ENCODE measurements at places on chromosomes 2 and 18.

- DNase-seq, result no peak
These were observed 79.2 kb downstream of the SETBP1 start for GRCh38 chr18:44759925-44760342.

GRCh38 chr2:199940373-199940772 is 14.9 kb downstream of the TYW5 start:
- no peak for DNase-seq

GRCh38 chr18:25516747-25517498 is 165.0 kb upstream of the ZNF521 start:
- no peak for DNase-seq

DNA sequence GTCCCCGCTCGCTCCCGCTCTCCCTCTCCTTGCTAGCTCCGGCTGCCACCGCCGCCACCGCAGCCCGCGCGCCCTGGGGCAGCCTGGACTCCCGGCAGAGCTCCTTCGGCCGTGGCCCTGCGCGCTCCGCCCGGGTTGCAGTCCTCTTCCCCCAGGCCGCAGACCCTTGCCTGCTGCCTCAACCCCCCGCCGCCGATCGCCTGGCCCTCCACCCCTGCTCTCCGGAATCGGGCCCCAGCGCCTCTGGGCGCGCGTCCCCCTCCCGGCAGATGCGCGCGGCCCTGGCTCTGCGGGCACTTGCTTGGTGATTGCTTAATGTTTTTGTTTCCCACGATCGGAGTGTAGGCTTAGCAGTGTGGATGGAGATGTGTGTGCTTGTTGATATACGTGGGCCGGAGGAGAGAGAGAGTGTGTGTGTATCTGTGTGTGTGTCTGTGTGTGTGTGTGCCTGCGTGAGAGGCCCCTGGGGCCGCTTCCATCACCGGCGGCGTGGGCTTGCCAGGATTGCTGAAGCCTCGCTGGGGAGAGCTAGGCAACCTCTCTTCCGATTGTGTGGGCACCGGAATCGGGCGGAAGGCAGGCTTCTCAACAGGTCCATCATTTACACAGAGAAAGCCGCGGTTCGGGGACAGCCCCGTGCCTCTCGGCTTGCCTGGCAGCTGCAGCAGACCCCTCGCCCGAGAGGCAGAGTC is 877 bp downstream of the INHBB start:
- DNase-seq, result no peak

GRCh38 chr2:100352521-100352920 is 30.2 kb upstream of the LONRF2 start:
- no peak for DNase-seq
